Natural killer cell (primary cell): ENCODE measurements at places on chromosomes 12 and 14. TPM values are rescaled to one million over a fixed set of nuclear protein-coding genes. Genes with fewer than 3 reads are reported as not detected.
A peak's percentile ranks its signal among the peaks of the same experiment; 100 is the strongest.

GRCh38 chr12:117874842-117875434 is 93.9 kb downstream of the KSR2 start:
- DNase-seq: peak; percentile 75

The ZDHHC22 gene
- total RNA-seq: not detected

DNA sequence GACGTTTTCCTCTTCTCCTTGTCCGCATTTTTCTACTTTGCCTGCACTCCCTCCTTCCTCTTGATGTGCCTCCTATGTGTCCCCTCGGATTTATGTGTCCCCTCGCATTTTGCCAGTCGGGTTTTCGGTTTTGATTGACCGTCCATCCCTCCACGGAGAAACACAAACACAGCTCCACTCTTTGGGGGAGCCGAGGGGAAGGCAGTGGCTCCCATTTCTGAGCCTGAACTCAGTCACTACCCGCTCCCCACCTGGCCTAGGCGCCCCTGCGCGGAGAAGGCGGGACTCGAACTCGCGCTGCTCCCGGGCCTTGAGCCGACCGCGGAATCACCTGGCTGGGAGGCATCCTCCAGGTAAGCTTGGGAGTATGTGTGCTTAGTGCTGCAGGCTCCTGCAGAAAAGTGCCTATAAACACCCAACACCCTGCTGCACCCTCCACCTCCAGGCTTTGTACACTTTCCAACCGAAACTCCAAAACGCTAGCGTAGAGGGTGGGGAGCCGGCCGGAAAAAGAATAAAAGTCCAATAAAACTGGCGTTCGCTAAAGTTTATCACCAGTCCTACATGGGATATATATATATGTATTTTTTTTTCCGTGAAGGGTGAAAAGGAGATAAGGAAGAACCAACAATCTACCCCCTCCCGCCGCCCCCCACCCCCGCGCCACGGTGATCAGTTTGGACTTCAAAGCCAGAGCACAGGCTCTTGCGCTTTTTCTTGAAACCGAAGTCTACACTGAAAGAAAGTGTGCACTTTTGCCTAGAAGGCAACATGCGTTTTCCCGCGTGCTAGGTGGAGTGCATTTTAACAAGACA is 3.3 kb upstream of the CCND2 start:
- DNase-seq: peak; percentile 43

- no peak for DNase-seq
Measured at GRCh38 chr12:124411281-124411878, 116.5 kb downstream of the RFLNA start.

DNA sequence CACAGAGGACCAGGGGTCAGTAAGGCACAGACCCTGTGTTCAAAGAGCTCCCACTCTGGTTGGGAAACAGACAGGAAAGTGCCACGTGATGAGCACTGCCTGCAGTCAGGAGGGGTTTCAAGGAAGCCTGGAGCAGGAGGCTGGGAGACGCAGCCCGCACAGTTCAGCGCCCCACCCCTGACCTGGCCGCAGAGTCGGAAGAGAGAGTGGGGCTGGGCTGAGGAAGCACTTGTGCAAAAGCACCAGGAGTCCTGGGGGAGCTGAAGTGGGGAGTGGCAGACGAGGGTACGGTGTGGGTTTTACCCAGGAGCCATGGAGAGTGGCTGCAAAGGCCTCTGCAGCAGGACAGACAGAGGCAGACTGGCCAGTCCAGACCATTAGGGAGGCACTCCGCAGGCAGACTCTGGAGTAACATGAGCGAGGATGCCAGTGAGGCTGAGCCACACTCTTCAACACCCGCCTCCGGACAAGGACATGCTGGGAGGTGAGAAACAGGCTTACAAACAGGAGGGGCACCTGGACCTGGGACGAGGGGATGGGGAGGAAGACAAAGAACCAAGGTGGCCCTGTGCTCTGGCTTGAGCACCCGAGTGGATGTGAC is 85.7 kb upstream of the GPR68 start:
- DNase-seq: no peak

The IFI27L2 gene
- 36.3 TPM for total RNA-seq

GRCh38 chr12:67430708-67431335 is 161.7 kb downstream of the CAND1 start:
- no peak for DNase-seq

- no peak for DNase-seq
Measured at GRCh38 chr12:28767836-28768348, 381.2 kb upstream of the FAR2 start.

DNA sequence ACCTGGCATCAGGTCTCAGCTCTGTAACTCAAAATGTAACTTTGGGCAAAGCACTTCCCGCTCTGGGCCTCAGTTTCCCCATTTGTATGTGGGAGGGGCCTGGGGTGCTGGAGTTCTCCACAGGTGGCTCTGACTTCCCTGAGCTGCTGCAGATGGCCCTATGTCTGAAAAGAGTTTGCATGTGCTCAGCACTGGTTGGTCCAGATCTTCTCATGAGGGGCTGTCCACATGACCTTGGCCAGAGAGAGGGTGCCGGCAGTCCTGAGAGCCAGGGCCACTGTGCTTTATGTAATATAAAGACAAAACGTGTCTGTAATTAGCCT is 7.2 kb upstream of the CACNA2D4 start:
- no peak for DNase-seq

GRCh38 chr12:26153421-26154154 is 28.8 kb upstream of the BHLHE41 start:
- DNase-seq: no peak

GRCh38 chr12:22653791-22654190 is 28.8 kb downstream of the ETNK1 start:
- DNase-seq: no peak

GRCh38 chr12:33432992-33433391 is 6.6 kb downstream of the SYT10 start:
- DNase-seq: no peak
